ENCODE measurements at places on chromosomes 1 and 21.

DNA sequence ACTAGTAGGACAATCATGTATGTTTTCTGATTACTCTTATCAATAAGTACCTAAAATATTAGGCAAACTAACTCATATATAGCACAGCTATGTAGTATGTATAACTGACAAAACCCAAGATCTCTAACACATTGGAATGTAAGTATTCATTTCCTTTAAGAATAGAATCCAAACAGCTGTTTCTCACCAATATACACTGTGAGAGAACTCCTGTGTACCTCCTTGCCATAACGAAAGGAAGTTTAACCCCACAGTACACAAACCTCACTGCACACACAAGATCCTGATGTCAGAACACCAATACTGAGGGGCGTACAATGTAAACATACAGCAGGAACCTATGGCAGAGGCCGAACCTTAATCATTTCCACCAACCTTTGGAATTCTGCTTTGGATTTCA is 113.0 kb downstream of the SMYD3 start:
- no peak for DNase-seq

GRCh38 chr1:9691691-9692090 is 40.2 kb downstream of the PIK3CD start:
- DNase-seq = no peak

DNA sequence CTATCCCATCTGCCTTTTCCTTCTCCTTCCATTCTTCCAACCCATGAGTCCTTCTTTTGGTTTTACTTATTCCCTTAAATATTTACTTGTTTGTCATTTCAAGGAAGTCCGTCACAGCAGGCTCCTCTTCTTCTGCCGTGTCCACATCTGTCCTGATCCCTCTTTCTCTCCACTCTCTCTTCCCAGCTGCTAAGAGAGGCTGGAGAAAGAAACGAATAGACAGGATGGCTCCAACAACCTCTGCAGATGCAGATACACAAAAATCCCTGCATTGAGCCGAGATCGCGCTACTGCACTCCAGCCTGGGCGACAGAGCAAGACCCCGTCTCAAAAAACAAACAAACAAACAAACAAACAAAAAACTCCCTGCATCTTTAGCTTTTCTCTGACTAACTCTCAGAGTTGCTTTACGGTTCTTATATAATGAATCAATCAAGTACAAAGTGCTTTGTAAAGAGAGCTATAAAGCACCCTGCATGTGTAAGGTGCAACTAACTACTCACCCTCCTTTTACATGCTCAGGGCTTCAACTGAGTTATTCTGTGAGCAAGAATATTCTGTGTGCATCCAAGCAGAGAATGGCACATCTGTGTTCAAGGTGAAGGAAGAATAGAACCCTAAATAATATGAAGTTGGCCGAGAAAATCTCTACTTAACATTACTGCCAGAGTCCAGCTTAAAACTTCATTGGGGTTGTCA is 3.8 kb upstream of the SAMD13 start:
- DNase-seq = no peak

DNA sequence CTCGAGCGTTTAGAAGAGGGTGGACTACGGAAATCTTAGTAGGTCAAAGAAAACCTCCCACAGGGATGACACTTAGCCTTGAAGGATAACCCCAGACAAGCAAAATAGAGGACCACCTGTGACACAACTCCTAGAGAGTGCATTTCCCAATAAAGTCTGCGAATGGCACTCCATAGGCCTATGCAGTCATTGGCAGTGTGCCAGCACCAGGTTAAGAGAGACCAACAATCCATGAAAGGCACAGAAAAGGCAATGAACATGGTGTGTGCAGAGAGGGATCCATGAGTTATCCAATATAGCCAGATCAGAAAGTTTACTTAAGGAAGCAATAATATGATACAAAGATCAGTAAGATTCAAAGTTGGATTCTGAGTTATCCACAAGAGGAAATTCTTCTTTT is 45.2 kb upstream of the FMO2 start:
- DNase-seq = no peak

DNA sequence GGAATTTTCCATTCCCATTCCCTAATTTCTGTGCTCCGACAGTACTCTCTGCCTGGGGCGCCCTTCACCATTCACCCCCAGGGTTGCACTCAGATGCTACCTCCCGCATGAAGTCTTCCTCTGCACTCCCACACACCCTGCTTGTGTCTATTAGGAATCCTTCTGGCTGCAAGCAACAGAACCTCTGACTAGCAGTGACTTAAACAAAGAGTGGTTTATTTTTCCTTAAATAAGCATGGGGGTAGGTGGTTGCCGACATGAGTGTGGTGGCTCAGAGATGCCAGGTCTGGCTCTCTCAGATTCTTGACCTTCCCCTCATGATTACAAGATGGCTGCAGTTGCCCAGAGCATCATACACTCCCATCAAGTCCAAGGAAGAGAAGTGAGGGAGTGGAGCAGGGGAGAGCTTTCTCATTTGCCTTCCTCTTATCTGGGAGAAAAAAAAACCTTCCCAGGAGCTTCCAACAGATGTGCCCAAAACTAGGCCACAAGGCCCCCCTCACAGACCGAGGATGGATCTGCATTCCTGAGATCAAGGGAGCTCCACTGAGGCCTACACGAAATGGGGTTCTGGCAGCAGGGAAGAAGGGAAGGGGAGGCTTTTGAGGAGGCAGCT is 49.6 kb upstream of the LBR start:
- DNase-seq = no peak

- DNase-seq = no peak
Measured at GRCh38 chr1:167439301-167439988, 78.9 kb downstream of the CD247 start.

GRCh38 chr1:156367383-156368156 is 1.4 kb upstream of the RHBG start:
- no peak for DNase-seq

GRCh38 chr1:180643693-180644092 is 11.9 kb downstream of the XPR1 start:
- DNase-seq = no peak

GRCh38 chr1:113256348-113256729 is 134.0 kb upstream of the MAGI3 start:
- DNase-seq = no peak

- no peak for DNase-seq
Measured at GRCh38 chr1:83905315-83905907, 93.5 kb downstream of the TTLL7 start.

- DNase-seq = no peak
Measured at GRCh38 chr1:209249785-209250440, 333.6 kb upstream of the CAMK1G start.

- no peak for DNase-seq
Measured at GRCh38 chr21:15627823-15628222, 102.0 kb upstream of the USP25 start.

- no peak for DNase-seq
Measured at GRCh38 chr1:13584876-13585611, 1.4 kb downstream of the PDPN start.

All from stimulated activated CD4-positive, alpha-beta T cell treated with anti-CD3 and anti-CD28 coated beads, Interleukin-15, amount 100 ng/mL, for 48 hours (primary cell).